ENCODE measurements at places on chromosomes 12 and 14. TPM values are rescaled to one million over a fixed set of nuclear protein-coding genes. Genes with fewer than 3 reads are reported as not detected.

MLEC gene
- total RNA-seq: 78.0 TPM

SLC22A17 gene
- total RNA-seq: 5.5 TPM

SYCP3 gene
- 0.13 TPM for total RNA-seq

CLEC7A gene
- not detected for total RNA-seq

SLC35F4 gene
- total RNA-seq: not detected

PAH gene
- total RNA-seq: 0.08 TPM

MFAP5 gene
- 0.07 TPM for total RNA-seq

AJUBA gene
- 31.9 TPM for total RNA-seq

PGF gene
- 5.0 TPM for total RNA-seq

SRGAP1 gene
- total RNA-seq: 12.2 TPM

PIWIL1 gene
- total RNA-seq: 0.05 TPM

PARP11 gene
- 1.6 TPM for total RNA-seq

IAPP gene
- not detected for total RNA-seq

P2RX7 gene
- not detected for total RNA-seq

DGKA gene
- 20.1 TPM for total RNA-seq

FAM181A gene
- not detected for total RNA-seq

OGFOD2 gene
- total RNA-seq: 15.9 TPM

SELPLG gene
- 0.79 TPM for total RNA-seq

NPC2 gene
- total RNA-seq: 222 TPM

TPPP2 gene
- not detected for total RNA-seq

EPYC gene
- not detected for total RNA-seq

GYS2 gene
- total RNA-seq: not detected

CSRP2 gene
- 21.8 TPM for total RNA-seq

CISTR gene
- total RNA-seq: not detected

OR5AU1 gene
- total RNA-seq: not detected

FAM222A gene
- 4.6 TPM for total RNA-seq

KLC1 gene
- 89.6 TPM for total RNA-seq

CCDC197 gene
- total RNA-seq: not detected

CLEC4D gene
- not detected for total RNA-seq

OR4E2 gene
- not detected for total RNA-seq

SIX6 gene
- not detected for total RNA-seq

ANG gene
- total RNA-seq: 12.2 TPM

GLIPR1L1 gene
- not detected for total RNA-seq

FOXG1 gene
- 0.19 TPM for total RNA-seq

CNTN1 gene
- 51.1 TPM for total RNA-seq

KRT71 gene
- total RNA-seq: not detected

RTN1 gene
- not detected for total RNA-seq

OLR1 gene
- total RNA-seq: 0.71 TPM
